Umbilical cord (tissue), 2 donors: ENCODE measurements at places on chromosomes 4 and X. TPM values are rescaled to one million over a fixed set of nuclear protein-coding genes. Genes with fewer than 3 reads are reported as not detected.

GRCh38 chr4:1974840-1975239 lies 33.9 kb downstream of the NELFA start:
- no peak for DNase-seq

- DNase-seq: peak; percentile 92
Observed at GRCh38 chr4:78569306-78569821, 17.8 kb downstream of the ANXA3 start.

DNA sequence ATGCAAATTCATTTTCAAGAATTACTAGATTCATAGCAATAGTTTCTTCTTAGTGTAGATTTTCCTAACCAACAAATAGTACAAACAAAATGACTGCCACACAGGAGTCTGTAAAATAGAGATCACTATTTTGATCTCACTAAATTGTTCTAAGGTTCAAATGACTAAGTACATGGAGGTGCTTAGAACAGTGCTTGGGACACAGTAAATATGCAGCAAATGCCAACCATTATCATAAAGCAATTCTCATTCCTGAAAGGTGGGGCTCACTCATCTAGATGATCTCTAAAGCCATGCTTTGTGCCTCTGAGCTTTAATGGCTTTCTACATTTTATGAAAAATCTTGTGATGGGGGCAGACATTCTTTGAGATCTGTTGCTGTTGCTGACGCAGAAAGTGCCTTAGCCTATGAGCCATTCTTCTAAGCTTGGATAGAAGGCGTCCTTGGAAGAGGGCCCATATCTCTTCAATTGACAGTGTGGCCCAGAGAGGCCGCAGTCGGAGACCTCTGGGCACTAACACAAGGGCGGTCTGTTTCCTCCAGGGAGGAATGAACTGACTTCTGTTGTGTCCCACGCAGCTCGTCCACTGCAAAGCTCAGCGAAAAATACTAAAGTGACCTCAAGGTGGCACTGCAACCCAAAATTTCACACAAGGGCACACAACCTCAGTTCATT lies 23.5 kb downstream of the TLR10 start:
- peak; percentile 88 for DNase-seq

- no peak for DNase-seq
Observed at GRCh38 chrX:20971250-20971649, 403.0 kb upstream of the CNKSR2 start.

GABRB1 gene
- total RNA-seq: not detected

REELD1 gene
- total RNA-seq: not detected

ANOS1 gene
- 15.9 TPM for total RNA-seq

DAPP1 gene
- 9.1 TPM for total RNA-seq

GSX2 gene
- 14.0 TPM for total RNA-seq

PAGE5 gene
- not detected for total RNA-seq

HAND2 gene
- total RNA-seq: 116 TPM

USP26 gene
- 3.1 TPM for total RNA-seq

XAGE2 gene
- total RNA-seq: not detected
